ENCODE measurements at places on chromosomes 16 and 17.
A peak's percentile ranks its signal among the peaks of the same experiment; 100 is the strongest.

DNA sequence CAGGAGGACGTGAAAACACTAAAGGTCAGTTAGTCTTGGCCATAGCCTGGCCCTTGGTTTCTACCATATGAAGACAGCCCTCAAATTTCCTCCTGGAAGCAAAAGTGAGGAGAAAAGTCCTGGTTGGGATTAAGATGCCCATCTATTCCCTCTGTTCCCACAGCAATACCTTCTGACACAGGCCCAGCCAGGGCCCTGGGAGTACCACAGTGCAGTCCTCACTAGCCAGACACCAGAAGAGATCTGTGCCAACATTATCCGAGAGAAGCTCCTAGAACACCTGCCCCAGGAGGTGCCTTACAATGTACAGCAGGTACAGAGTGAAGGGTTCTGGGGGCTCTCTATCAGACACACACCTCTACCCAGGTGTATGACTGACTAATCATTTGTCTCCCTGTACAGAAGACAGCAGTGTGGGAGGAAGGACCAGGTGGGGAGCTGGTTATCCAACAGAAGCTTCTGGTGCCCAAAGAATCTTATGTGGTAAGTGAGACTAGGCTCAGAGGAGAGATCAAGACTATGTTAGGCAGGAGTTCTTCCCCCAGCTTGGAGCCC is 4.1 kb downstream of the ERAL1 start:
- no peak for DNase-seq

- DNase-seq: no peak
Measured at GRCh38 chr17:1073241-1073962, 76.5 kb downstream of the TIMM22 start.

- no peak for DNase-seq
Measured at GRCh38 chr17:64016231-64016784, 4.1 kb downstream of the ICAM2 start.

GRCh38 chr17:34045990-34046389 is 209.1 kb upstream of the CCL2 start:
- DNase-seq: no peak

DNA sequence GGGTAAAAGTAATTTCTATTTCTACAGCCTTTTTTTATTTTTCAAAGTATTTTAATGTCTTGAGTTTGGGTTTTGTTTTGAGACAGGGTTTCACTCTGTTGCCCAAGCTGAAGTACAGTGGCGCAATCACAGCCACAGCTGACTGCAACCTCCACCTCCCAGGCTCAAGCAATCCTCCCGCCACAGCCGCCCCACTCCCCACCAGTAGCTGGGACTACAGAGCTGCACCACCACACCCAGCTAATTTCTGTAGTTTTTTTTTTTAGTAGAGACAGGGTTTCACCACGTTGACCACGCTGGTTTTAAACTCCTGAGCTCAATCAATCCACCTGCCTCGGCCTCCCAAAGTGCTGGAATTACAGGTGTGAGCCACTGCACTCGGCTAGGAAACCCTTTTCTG is 44.0 kb downstream of the TUBD1 start:
- DNase-seq: peak; percentile 63

DNA sequence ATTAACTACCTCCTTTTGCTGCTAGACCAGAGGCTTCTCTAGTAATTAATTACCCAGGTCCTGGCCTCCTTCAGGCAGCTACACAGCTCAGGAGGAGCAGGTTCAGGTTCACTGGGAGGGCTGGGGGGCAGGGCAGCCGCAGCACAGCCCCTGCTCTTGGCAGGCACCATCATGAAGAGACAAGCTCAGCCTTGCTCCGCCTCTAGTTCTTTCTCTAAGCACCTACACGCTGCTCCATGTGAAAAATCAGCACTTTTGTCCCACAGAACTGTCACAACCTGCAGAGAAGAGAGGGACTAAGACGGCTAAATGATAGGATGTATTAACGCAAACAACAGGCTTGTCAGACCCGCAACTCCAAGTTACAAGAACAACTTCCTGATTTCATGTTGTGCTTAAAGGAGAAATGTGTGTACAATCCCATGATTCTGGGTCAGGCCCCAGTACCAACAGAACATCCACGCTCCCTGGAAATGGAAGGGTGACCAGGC is 53.4 kb downstream of the GRB2 start:
- no peak for DNase-seq

GRCh38 chr17:77489893-77490255 is 349.1 kb downstream of the SEC14L1 start:
- DNase-seq: no peak
